ENCODE measurements at places on chromosomes 4 and X.

DNA sequence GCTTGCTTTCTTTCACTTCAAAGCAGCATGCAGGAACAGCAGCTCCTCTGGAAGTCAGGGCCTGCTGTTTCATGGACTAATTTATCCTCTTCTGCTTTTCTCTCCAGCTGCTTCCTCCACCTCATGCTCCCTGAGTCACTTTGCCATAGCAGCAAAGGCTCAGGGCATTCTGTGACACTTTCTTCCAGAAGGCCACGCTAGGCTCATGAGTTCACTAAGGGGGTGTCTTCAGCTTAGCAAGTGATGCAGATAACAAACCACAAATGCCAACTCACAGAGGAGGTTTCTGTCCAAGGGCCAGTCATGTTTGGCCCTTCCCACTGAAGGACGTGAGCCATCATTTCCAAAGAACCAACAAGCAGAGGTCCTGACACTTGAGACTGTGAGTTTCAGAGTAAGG lies 200.2 kb downstream of the ADGRA3 start:
- no peak for DNase-seq

DNA sequence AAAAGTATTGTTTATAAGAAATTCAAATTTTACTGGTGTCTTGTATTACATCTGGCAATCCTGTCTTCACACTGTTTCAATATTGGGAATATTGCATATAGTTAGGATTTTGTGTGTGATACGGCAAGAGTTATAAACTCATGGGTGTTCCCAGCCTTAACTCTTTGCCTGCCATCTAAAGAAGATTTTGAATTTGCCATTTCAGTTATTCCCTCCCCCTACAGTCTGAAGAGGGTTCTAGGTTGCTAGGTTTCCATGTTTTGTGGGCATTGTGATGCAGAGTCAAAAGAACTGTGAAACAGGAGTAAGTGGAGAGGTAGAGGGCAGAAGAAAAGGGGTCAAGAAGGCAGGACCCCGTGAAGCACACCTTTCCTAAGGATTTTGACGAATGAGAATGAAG lies at the start of gene CPXCR1:
TSS of gene CPXCR1 (plus strand) at position 301 of the 400 bp plus-strand sequence. CDS start 6,190 bp downstream, outside the sequence.
- no peak for DNase-seq

- no peak for DNase-seq
Observed at GRCh38 chr4:55358246-55358645, 12.2 kb downstream of the SRD5A3 start.

DNA sequence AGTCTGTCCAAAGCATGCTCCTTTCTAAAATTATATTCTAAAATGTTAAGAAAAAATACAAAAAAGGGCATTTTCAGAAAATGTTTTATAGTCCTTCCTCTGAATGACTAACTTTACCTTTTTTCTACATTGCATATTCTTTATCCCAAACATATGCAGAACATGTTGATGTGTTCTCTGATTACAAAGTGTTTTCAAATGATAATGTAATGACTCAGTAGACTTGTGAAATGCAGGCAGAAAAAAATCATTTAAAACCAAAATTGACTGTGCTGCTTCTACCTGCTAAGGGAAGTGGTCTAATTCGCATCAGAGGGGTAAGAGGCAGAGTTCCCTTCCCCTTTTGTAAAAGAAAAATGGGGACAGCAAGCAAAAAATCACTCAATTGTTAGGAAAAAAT lies 22.7 kb upstream of the YTHDC1 start:
- DNase-seq = no peak

DNA sequence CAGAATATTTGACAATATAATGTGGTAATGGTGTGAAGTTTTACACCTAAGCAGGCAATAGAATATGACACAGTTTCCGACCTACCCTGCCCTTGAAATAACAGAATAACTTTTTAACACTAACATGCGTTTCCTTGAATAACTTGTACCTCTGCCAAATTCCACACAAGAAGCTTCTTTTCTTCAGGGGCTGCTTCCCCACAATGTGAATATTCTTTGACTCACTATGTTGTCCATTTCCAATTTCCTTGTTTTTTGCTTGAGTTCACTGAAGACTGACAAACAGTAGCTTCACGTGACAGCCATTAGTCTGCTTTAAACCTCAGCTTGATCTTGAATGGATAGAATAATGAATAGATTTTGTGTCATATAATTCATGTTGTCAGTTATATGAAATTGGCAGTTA lies 14.3 kb downstream of the SHROOM3 start:
- DNase-seq = no peak

DNA sequence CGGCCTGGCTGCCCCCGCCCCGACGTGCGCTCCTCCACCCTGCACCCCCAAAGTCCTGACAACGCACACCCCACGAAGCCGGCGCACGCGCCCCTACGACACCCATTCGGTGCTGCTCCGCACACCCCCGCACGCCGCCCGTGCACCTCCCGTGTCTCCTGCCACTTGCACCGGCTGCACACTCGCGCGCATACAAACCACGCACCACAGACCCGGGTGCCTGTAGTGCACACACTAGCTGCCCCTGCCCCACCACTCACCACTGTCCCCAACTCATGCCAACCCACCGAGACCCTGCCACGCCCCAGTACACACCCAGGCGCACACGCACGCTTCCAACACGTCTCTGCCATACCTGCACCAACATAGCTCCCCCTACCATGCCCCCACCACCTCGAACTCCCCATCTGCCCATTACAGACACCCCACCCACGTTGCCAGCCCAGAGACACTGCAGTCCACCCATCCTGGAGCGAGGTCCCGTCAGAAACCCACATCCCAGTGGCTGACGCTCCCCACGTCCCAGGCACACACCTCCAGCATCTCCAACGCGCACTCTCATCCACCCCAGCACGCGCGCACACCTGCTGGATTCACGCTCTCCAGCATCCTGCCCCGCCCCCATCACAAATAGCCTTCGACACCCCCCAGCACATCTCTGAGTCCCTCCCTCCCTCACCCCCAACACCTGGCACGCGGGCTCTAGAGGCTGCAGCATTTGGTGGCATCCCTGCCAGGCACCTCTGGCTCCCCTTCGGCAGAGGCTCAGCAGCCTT lies 4.2 kb upstream of the DUSP9 start:
- no peak for DNase-seq
